ENCODE measurements at places on chromosomes 12 and 14.

GRCh38 chr14:70013271-70013873 is 134.2 kb downstream of the SMOC1 start:
- DNase-seq = no peak

- no peak for DNase-seq
Observed at GRCh38 chr12:15307079-15307478, 15.2 kb upstream of the PTPRO start.

DNA sequence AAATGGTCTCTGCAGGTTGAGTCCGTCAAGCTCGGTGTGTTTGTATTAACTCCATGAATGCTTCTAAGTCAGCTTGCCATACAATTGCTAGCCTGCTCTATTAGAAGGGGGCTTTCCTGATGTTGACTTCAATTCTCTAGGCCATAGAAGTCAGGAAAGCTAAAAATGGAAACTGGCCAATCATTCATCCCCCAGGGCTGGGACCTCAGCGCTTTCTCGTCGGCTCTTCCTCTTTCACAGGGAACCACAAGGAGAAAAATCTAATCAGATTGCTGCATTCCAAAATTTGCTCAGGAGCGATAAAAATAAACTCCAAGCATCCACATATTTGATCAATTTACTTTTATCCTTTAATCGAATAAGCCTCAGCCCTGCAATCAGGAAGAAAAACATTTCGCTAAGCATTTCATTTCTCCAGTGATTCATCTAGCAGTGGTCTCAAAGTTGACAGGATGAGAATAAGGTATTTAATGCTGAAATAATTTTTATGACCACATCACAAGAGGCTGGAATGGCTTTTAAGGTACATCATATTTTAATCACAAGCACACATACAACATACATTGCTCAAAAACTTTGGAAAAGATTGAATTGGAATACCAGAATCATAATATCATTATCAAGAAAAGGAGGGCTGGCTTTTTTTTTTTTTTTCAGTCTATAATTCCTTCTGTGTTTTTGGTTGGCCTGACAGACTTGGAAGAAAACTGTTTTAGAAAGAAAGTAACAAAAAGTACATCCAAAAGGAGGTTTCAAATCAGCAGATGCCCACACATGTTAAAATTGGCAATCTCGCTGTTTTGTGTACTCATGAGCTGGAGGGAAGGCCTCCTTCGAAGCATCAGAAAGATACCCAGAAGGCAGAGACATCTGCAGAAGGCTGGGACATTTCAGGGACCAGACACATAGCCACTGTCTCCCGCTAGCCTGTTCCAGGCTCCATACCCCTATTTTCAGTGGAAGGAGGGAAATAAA is 316.3 kb downstream of the NUAK1 start:
- no peak for DNase-seq

DNA sequence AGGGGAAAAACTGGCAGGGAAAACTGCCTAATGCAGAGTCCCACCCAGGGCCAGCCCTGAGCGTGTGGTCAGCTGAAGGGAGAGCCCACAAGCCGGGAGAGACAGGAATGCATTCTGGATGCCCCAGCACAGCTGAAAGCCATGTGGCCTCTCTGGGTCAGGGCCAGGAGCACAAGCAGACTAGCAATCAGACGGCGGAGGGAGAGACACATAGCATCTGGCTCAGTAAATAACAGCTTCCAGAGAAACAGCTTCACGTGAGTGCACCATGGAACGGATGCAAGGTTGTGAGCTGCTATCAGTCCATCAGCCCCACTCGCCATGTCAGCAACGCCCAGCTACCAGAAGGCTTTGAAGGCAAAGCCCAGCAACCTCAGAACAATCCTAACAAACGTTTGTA is 28.2 kb upstream of the TMEM106C start:
- DNase-seq = no peak

GRCh38 chr12:81229759-81230158 is 151.9 kb downstream of the ACSS3 start:
- no peak for DNase-seq

Measured in CD4-positive, alpha-beta T cell treated with Interleukin-6 at 100 ng/mL for 8 hours (primary cell).